Activated T-cell treated with anti-CD3 and anti-CD28 coated beads, Interleukin-2, amount 50 U/mL, for 24 hours (primary cell): ENCODE measurements at places on chromosomes 16 and 17.
A peak's percentile ranks its signal among the peaks of the same experiment; 100 is the strongest.

DNA sequence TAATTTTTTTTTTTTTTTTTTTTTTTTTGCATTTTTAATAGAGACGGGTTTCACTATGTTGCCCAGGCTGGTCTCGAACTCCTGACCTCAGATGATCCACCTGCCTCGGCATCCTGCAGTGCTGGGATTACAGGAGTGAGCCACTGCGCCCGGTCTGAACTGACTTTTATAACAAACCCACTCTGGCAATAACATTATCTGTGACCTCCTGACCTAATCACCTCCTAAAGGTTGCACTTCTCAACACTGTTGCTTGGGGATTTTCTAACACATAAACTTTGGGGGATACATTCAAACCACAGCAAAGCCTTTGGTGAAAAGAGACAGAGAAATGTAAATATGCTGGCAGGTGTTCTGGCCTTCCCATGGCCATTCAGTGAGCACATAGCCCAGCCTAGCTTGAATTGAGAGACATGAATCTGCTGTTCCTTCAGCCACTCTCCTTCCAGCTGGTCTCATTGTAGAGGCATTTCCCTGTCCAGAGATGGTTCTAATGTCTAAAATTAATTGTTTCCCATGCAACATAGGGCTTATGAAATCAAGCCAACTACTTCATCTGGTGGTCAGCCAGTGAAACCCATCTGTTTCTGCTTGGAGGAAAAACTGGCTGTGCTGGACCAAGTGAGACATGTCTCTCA lies 28.3 kb downstream of the LYRM1 start:
- no peak for DNase-seq

DNA sequence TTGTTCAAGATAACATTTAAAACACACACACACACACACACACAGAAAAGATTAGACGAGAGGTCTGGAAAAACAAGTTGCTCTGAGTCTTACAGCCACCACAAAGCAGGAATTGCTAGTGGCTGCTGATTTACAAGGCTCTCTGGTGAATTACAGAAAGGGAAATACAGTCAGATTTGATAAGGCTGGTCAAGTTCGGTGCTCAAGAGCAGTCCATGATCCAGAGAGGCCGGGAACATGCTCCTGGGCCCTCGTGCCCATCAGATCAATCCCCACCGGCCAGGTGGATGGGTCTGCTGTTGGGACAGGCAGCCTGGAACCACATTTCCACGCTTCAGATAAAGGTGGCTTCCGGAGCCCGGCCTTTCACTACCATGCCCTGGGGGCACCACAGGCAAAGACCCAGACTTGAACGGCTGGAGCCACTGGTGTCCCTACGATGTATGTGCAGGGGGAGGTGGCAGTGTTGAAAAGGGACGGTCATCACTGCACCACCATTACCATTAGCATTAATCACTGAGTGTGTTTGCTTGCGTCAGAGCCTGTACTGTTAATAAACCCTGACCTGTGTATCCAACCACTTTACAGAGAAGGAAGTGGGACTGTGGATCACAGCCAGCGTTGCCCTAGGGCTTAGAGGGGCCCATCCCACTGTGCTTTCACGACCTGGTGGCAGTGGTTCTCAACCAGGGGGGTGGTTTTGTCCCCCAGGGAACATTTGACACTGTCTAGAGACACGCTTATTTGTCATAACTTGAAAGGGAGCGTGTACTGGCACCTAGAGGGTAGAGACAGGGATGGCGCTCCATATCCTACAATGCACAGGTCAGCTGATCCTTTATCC lies 95.1 kb downstream of the XYLT1 start:
- no peak for DNase-seq

- DNase-seq = peak; percentile 97
These were observed at the start of gene ZFP1 for GRCh38 chr16:75148311-75149195. Gene ZFP1 (plus strand): TSS chr16:75148524. CDS start chr16:75152952, 4,428 bp downstream.

DNA sequence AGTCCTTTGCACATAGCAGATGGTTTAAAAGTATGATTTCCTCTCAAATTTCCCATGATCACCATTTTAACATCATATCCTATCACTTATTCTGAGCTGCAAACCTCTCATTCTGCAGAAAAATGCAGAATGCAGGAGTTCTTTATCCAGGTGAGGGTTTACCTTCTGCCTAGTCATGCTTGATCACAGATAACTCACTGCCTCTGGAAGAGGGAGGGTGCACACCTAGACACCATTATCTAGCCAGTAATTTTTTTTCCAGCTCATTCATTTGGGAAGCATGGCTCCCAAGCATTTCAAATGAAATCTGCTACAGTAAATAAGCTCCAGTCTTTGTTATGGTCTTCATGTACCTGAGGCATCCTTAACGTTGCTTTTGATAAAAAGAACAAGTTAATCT lies 38.0 kb downstream of the RFFL start:
- DNase-seq = no peak

GRCh38 chr16:4015275-4016004 lies 100.8 kb downstream of the ADCY9 start:
- DNase-seq = no peak

DNA sequence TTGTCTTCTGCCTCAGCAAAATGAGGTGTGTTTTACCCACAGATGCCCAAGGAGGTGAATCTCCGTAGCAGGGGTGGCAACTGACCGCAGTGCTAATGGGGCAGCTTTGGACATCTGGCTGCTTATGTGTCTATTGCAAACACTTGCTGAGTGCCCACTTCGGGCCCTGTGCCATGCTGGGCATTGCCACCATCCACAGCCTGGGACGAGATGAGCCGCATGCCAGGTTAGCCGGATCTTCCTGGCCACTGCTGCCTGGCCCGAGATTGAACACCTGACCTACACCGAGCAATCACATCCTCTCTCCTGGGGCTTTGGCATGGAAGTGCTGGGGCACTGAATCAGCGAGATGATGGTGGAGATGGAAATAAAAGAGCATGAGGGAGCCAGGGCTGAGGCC lies 238.7 kb downstream of the GSG1L start:
- no peak for DNase-seq

DNA sequence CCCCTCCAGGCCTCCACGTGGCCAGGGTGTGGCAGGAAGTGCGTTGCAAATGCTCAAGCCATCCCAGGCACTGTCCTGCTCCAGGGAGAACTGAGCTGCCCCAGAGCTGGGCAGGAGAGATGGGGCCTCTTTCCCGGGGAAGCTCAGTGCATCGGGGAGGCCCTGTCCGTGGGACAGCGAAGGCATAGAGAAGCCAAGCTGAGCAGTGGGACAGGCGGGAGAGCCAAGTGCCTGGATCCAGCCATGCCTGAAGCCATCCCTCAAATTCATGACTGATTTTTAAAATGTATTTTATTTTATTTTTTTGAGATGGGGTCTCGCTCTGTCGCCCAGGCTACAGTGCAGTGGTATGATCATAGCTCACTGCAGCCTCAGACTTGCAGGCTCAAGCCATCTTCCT lies 25.4 kb upstream of the SSTR5 start:
- DNase-seq = no peak
